Activated T-helper 2 cell treated with anti-CD3 and anti-CD28 coated beads, Interferon-gamma antibody, Interleukin-2, Interleukin-4, amounts not matched to agents 10 μg/mL and 5 μg/mL and 100 μg/mL, durations not matched to agents 14 hours and 24 hours and 36 hours (primary cell): ENCODE measurements at places on chromosomes 1 and 21.

- peak overlapping the region; percentile 30 for H3K4me3 ChIP-seq
- H3K4me1 ChIP-seq = peaks cover 69% of the 10 kb centered on the region
- DNase-seq = no peak
- H3K27me3 ChIP-seq = no peaks in the 10 kb centered on the region
Observed at GRCh38 chr1:30760596-30761324, 3.2 kb upstream of the LAPTM5 start.

DNA sequence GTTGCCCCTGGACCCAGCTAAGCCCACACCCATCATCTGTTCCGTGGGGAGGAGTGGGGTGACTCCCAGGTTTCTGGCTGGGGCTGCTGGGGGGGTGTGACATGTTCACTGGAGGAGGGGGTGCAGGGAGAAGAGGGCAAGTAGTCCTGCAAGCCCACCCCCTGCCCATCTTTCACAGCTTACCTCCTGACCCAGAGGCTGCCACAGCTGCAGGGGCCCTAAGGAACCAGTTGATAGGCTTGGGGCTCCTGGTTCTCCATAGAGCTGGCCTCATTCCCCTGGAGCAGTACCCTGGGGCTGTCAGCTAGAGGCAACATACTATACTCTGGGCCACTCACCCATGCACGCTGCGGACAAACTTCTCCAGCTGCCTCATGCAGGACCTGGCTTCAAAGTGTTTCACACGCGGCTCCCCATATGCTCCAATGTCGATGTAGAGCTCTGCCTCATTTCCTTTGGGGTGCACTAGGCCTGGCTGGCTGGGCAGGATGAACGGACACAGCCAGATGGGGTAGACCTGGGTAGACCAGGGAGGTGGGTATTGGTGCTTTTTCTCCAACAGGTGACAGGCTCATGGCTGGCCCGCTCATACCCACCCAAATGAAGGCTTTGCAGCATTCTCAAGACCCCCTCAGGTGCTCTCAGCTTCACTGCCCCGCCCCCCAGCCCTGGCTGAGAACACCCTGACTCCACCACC lies 33.8 kb downstream of the DHCR24 start:
- no peak for DNase-seq
- no peak overlapping the region for H3K4me3 ChIP-seq
- peaks cover 86% of the 10 kb centered on the region for H3K36me3 ChIP-seq

DNA sequence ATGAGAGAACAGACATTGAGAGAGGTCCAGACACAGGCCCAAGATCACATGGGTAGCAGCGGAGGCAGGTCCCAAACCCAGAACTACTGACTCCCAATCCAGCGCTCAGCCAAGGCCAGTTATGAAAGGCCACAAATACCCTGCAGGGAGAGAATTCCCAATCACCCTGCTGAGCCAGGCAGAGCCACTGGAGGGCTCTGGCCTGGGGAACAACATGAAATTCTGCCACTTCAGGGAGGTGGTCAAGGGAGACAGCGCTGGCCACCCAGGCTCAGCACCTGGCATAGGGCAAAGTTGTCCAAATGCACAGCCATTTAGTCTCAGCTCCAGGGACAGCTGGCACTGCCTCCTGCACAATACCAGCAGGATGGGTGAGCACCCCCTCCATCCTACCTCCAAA lies 27.5 kb downstream of the SLC9A1 start:
- DNase-seq = no peak
- H3K4me3 ChIP-seq = no peak overlapping the region
- no peak overlapping the region for H3K27ac ChIP-seq
- peaks cover 2% of the 10 kb centered on the region for H3K4me1 ChIP-seq

DNA sequence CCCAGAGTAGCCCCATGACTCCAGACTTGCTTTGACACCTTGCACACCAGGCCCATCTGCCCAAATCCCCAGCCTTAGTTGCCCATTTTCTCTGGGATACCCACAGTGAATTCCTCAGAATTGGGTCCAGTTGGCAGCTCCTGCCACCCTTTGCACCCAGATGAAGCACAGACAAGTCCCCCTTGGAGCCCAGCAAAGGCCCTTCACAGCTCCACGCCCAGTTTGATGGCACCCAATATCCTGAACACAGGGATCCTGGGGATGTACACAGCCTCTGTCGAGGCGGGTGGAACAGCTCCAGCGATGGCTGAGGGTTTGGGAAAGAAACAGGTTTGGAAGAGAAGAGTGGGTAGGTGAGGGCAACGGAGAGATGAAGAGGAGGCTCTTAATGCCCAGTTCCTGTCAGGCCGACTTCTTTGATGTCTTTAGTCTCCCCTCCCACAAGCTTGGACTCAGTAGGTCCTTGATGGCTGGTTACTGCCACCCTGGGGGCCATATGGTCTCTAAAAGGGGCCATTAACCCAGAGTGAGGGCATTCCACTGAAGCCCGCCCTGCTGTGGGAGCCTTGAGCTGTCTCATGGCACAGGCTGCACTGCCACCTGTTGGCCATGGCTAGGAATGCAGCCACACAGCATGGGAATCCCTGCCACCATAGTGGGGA lies 21.7 kb downstream of the TMEM53 start:
- H3K4me3 ChIP-seq = no peak overlapping the region
- no peaks in the 10 kb centered on the region for H3K27me3 ChIP-seq
- H3K36me3 ChIP-seq = peaks cover 26% of the 10 kb centered on the region
- H3K4me1 ChIP-seq = no peaks in the 10 kb centered on the region
- DNase-seq = peak; percentile 61

GRCh38 chr1:54569339-54569738 lies 21.3 kb downstream of the ACOT11 start:
- no peak overlapping the region for H3K4me3 ChIP-seq
- H3K36me3 ChIP-seq = no peaks in the 10 kb centered on the region
- no peak for DNase-seq
- H3K27me3 ChIP-seq = no peaks in the 10 kb centered on the region

DNA sequence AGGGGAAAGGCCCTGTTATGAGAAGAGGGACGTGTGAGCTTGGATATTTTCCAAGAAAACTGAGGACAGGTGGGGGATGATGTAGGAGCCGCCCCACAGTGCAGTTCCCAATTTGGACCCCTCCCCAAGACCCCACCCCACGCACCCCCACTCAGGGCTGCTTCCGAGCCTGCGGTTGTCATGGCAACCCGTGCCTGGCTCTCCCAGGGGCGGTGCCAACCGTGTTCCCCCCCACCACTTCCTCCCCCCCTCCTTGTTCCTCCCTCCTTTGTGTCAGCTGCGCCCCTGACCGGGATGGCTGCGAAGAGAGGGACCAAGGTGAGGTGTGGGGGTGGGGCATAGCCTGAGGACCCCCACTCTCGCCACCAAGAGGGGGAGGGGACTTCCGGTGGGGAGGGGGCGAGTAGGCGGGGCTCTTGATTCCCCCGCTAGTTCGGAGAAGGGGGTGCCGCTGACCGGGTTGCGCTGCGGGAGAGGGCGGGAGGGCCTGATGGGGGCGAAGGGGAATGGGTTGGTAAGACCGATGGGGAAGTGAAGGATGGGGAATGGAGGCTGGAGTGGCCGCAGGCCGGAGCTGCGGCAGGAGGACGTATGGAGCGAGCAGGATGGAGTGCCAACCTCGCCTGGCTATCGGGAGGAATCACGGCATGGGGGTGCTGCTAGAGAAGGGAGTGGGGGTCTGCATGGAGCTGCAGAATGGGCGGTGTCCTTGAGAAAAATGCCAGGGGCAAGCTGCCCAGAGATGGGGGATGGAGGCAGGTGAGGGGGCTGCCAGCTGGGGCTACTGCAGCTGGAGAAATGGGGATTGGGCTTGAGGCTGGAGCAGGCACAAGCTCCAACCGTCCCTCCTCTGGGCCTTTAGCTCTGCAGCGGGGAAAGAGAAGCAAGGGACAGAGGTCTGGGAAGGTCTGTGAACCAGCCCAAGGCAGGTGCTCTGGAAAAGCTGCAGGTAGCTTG lies 953 bp downstream of the TRIM46 start:
- DNase-seq = peak; percentile 39
- H3K4me3 ChIP-seq = peak overlapping the region; percentile 96
- H3K27me3 ChIP-seq = no peaks in the 10 kb centered on the region
- H3K36me3 ChIP-seq = peaks cover 42% of the 10 kb centered on the region
- peak overlapping the region; percentile 96 for H3K27ac ChIP-seq
- H3K4me1 ChIP-seq = peaks cover 40% of the 10 kb centered on the region

DNA sequence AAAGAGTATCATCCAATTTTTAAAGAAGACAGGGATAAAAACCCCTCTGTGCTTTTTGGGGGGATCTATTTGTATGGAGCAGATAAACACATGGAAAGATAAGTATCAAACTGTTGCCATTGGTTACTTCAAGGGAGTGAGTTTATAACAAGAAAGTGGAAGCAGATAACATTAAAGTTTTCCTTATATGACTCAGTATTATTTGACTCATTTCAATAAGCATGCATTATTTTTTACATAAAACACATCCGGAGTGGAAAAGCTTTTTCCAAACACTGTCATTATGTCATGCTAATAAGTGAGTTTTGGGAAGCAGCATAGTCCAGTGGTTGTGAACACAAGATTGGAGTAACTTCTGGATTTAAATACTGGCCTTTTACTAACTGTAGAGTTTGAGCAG lies 452.2 kb downstream of the LTN1 start:
- no peaks in the 10 kb centered on the region for H3K27me3 ChIP-seq
- DNase-seq = no peak
- no peak overlapping the region for H3K27ac ChIP-seq
- H3K4me3 ChIP-seq = no peak overlapping the region
- no peaks in the 10 kb centered on the region for H3K36me3 ChIP-seq

- no peak overlapping the region for H3K27ac ChIP-seq
- no peaks in the 10 kb centered on the region for H3K4me1 ChIP-seq
- H3K27me3 ChIP-seq = peaks cover 6% of the 10 kb centered on the region
Observed at GRCh38 chr1:161994175-161994668, 29.4 kb downstream of the OLFML2B start.

DNA sequence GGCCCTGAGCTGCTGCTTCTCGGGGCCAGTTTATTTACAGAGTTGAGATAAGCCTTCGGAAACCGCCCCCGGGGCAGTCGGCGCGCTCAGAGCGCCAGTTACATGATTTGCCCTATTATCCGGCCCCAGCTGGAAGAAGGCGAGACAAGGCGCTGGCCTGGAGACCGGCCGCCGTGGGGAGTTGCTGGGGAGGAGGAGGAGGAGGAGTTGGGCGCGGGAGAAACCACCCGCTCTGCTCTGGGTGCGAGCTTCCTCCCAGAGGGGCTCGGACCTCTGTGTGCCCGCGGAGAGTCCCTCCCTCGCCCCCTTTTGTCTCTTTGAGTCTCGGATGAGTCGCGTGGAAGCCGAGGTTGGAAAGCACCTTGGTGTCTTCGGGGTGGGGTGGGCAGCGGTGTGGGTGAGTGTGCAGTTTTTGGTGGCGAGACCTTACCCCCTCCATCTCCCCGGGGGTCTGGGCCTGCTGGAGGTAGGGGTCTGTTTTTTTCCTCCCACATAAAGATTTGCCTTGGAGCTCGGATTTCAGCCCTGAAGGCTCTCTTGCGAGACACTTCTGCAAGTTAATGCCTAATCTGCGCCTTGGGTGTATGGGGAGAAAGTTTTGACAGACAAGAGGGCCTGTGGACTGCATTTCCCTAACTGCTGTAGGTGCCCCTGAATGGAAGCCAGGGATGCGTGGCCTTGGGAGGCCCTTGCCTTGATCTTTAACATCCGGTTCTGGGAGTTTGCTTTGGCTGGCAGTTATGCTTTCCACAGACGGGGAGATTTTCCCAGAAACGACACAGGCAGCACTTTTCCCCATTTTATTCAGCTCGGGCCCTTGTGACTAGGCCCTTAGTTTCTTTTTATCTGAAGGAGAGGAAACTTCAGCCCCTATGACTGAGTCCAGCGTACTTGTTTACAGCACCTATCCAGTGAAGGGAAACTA lies 80.0 kb downstream of the NDUFS5 start:
- H3K4me1 ChIP-seq = peaks cover 25% of the 10 kb centered on the region
- H3K27ac ChIP-seq = no peak overlapping the region
- DNase-seq = no peak
- no peaks in the 10 kb centered on the region for H3K36me3 ChIP-seq
- H3K4me3 ChIP-seq = no peak overlapping the region

- H3K4me1 ChIP-seq = peaks cover 53% of the 10 kb centered on the region
- no peaks in the 10 kb centered on the region for H3K36me3 ChIP-seq
- H3K27ac ChIP-seq = no peak overlapping the region
- H3K4me3 ChIP-seq = no peak overlapping the region
- DNase-seq = no peak
Observed at GRCh38 chr1:203296460-203297073, 8.8 kb upstream of the BTG2 start.

DNA sequence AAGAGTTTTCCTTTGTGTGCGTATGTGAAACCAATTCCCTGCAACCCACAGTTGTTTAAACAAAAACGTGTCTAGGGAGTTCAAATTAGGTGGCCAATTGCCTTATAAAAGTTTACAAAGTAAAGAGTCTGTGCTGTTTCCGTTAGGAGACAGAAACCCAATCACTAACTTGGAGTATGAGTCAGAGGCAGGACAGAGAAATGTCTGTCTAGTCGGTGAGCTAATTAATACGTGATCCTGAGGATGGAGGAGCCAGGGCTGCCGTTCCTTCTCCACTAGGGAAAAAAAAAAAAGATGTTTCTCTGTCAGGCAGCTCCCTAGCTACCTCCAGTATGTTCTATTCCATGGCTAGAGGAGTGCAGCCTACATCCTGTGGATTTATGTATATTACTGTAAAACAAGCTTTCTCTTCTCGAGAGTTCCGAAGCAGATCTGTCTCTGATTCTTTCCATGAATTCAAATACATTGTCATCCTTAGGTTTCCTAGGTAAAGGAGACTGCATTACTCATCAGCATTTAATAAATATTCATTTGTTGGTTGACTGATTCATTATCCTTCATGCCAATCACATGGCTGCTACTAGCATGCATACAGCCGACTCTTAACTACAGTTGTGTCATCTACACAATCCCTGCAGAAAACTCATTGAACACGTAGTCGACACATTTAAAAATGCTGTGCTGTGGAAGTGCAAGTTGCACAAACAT lies 430.6 kb downstream of the KIF26B start:
- H3K36me3 ChIP-seq = no peaks in the 10 kb centered on the region
- no peak overlapping the region for H3K27ac ChIP-seq
- H3K4me3 ChIP-seq = no peak overlapping the region
- H3K27me3 ChIP-seq = no peaks in the 10 kb centered on the region
- DNase-seq = no peak

DNA sequence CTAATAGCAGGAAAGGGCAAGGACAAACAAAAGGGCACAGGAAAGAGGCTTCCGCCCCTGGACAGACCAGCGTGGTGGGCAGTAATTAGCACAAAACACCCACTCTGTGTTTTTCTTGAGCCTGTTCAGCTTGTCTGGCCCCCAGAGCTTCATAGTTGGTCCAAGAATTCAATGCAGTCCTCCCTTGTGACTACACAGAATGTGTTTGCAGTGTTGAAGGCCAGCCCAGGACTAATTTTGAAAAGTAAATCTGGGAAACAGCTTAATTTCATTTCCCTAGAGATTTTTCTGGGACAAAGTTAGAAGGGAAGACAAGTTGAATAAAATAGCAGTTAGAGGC lies 49.2 kb upstream of the LMO4 start:
- peaks cover 7% of the 10 kb centered on the region for H3K27me3 ChIP-seq
- no peak overlapping the region for H3K4me3 ChIP-seq
- no peak overlapping the region for H3K27ac ChIP-seq

- DNase-seq = no peak
- peaks cover 48% of the 10 kb centered on the region for H3K36me3 ChIP-seq
- H3K4me1 ChIP-seq = peaks cover 31% of the 10 kb centered on the region
- H3K4me3 ChIP-seq = no peak overlapping the region
- H3K27ac ChIP-seq = no peak overlapping the region
Observed at GRCh38 chr1:156528875-156529425, 28.4 kb upstream of the MEF2D start.
